ENCODE measurements at places on chromosomes 1 and 21. TPM values are rescaled to one million over a fixed set of nuclear protein-coding genes. Genes with fewer than 3 reads are reported as not detected.

The KCNJ10 gene
- polyA plus RNA-seq = 0.23 TPM

The MAP10 gene
- 0.60 TPM for polyA plus RNA-seq

The BRINP3 gene
- 3.7 TPM for polyA plus RNA-seq

The SPATA21 gene
- under 0.01 TPM for polyA plus RNA-seq

The DHRS3 gene
- polyA plus RNA-seq = 34.8 TPM

The MLLT11 gene
- 2.9 TPM for polyA plus RNA-seq

The FAM131C gene
- polyA plus RNA-seq = not detected

The MFSD2A gene
- polyA plus RNA-seq = 2.1 TPM

The FMO4 gene
- 3.4 TPM for polyA plus RNA-seq

The ALX3 gene
- not detected for polyA plus RNA-seq

The MIGA1 gene
- 1.2 TPM for polyA plus RNA-seq

The CHI3L1 gene
- polyA plus RNA-seq = 28.8 TPM

DNA sequence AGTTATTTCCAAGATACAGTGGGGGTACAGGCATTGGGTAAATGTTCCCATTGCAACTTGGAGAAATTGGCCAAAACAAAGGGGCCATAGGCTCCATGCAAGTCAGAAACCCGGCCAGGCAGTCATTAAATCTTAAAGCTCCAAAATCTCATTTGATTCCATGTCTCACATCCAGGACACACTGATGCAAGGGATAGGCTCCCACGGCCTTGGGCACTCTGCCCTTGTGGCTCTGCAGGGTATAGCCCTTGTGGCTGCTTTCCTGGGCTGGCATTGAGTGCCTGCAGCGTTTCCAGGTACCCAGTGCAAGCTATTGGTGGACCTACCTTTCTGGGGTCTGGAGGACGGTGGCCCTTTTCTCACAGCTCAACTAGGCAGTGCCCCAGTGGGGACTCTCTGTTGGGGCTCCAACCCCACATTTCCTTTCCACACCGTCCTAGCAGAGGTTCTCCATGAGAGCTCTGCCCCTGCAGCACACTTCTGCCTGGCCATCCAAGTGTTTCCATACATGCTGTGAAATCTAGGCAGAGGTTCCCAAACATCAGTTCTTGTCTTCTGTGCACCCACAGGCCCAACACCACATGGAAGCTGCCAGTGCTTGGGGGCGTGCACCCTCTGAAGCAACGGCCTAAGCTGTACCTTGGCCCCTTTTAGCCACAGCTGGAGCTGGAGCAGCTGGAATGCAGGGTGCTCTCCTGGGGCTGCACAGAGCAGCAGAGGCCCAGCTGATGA, 67.2 kb downstream of the HS2ST1 start:
- no peak for DNase-seq
- H3K27ac ChIP-seq = no peak overlapping the region
- H3K27me3 ChIP-seq = no peaks in the 10 kb centered on the region
- no peaks in the 10 kb centered on the region for H3K4me1 ChIP-seq
- no peak overlapping the region for H3K4me3 ChIP-seq

GRCh38 chr1:36085126-36085525, 1.2 kb downstream of the TEKT2 start:
- peaks cover 29% of the 10 kb centered on the region for H3K4me1 ChIP-seq
- H3K36me3 ChIP-seq = no peaks in the 10 kb centered on the region
- no peak overlapping the region for H3K4me3 ChIP-seq
- no peak overlapping the region for H3K27ac ChIP-seq

GRCh38 chr21:35275776-35276175, 226.7 kb upstream of the RUNX1 start:
- no peaks in the 10 kb centered on the region for H3K36me3 ChIP-seq
- H3K27ac ChIP-seq = no peak overlapping the region
- no peak for DNase-seq
- H3K4me1 ChIP-seq = no peaks in the 10 kb centered on the region

DNA sequence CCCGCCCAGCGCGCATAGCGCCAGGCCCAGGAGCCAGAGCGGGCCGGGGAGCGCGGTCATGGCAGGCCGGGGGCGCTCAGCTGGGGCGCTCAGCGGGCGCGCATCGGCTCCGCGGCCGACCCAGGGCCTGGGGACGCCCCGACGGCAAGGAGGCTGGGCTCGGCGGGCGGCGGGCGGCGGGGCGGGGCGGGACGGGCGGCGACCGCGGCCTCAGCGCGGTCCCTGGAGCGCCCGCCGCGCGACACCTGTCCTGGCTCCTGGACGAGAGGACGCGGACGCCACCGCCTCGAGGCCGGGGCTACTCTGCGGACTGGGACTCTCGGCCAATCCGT, 273 bp downstream of the BMP8B start:
- H3K27ac ChIP-seq = peak overlapping the region; percentile 8
- peaks cover 24% of the 10 kb centered on the region for H3K27me3 ChIP-seq

DNA sequence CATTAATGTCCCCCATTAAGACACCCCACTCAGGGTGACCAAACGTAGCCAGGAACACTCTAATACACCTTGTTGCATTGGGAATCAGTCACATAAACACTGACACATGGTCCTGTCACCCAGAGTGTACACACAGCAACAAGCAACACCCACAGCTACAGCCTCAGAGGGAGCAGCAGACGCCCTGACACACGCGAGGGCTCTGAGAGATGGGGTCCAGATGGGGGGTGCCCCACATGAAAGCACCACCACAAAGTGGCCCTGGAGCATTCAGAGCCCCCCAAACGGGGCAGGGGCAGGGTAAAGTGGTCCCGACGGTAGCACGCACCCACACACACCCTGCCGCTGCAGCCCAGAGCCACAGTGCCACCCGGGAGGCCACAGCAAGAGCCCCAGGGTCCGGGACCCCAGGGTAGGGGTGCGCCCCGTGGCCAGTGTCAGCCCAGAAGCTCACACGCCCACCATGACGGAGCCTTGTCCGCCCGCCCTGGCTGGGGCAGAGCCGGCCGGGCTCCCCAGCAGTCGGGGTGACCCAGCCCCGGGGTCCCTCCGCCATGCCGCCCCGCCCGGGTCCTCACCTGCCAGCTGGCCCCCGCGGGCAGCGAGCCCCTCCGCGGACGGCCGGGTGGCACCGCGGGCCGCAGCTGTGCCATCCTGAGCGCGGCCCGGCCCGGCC, 47.3 kb downstream of the RAP1GAP start:
- no peak overlapping the region for H3K27ac ChIP-seq
- DNase-seq = no peak
- H3K4me1 ChIP-seq = no peaks in the 10 kb centered on the region

DNA sequence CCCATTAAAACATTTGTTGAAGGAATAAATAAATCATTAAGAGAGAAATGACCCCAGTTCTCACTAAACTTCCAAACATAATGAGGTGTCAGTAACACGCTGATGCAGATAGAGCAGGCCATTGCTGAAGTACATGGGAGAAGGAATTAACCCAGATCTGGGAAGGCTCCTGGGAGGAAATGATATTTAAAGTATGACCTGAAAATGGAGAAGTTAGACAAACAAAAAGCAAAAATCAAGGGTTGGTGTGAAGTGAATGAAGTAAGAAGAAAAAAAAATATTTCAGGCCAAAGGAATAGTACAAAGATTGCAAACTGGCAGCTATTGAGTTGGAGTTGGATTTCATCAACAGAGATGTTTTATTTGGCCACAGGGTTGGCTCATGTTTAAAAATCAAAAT, 71.4 kb downstream of the RGS2 start:
- peaks cover 31% of the 10 kb centered on the region for H3K4me1 ChIP-seq
- H3K4me3 ChIP-seq = no peak overlapping the region
- no peak overlapping the region for H3K27ac ChIP-seq
- no peak for DNase-seq
- no peaks in the 10 kb centered on the region for H3K27me3 ChIP-seq
- no peaks in the 10 kb centered on the region for H3K36me3 ChIP-seq

DNA sequence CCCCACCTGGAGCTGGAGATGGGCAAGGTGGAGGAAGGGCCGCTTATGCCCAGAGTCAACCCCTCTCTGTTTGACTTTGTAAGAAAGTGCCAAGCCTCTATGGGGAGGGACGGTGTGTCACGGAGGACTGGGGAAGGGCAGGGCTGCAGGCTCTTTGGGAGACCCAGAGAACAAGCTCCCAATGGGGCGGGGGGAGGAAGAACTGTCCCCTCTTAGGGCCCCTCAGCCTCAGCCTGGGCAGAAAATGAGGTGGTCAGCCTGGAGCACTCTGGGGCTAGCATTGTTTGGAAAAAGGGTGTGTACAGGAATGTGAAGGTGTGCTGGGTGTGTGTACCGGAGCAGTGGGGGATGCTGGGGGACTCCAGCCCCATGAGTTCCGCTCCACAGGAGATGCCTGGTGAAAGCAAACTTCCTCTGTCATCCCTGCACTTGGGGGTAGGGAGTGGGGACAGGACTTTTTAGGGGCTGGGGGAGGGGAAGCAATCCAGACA, 1.2 kb upstream of the INAVA start:
- DNase-seq = no peak
- no peak overlapping the region for H3K4me3 ChIP-seq
- H3K27me3 ChIP-seq = peaks cover 6% of the 10 kb centered on the region
- no peaks in the 10 kb centered on the region for H3K36me3 ChIP-seq

GRCh38 chr1:225840223-225840610, 30.3 kb downstream of the EPHX1 start:
- no peak overlapping the region for H3K4me3 ChIP-seq
- no peak for DNase-seq
- H3K27me3 ChIP-seq = no peaks in the 10 kb centered on the region
- H3K4me1 ChIP-seq = peaks cover 12% of the 10 kb centered on the region
- no peak overlapping the region for H3K27ac ChIP-seq
- H3K36me3 ChIP-seq = peaks cover 31% of the 10 kb centered on the region

DNA sequence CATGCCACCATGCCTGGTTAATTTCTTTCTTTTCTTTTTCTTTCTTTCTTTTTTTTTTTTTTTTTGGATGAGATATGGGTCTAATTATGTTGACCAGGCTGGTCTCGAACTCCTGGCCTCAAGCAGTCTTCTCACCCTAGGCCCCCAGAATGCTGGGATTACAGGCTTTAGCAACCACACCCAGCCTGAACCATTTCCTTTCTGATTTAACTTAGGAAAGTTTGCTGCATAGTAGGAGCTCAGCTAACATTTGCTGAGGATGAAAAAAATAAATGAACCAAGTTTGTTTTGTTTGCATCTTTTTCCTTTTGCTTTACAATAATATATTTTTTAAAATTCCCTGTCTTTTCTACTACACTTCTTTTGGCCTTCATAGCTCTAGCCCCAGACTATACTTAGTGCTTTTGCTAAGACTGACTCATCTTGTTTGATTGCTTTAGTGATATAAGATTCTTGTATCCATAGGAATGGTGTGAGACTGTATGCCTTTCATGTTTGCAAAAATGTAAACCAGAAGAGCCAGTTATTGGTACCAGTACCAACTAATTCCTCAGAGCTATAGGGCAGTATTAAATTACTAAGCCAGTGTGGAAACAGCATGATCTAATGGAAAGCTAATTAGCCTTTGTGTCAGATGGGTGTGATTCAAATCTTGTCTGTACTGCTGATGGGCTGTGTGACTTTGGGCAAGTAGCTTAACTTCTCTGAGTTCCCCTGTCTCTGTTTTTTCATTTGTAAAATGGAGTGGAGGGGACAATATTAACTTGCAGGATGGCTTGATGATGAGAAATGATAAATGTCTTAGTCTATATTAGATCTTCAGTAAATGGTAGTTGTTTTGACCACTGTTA, 66.9 kb downstream of the NFIA start:
- H3K27me3 ChIP-seq = no peaks in the 10 kb centered on the region
- H3K4me3 ChIP-seq = no peak overlapping the region
- H3K36me3 ChIP-seq = no peaks in the 10 kb centered on the region
- peaks cover 52% of the 10 kb centered on the region for H3K4me1 ChIP-seq
- DNase-seq = no peak

DNA sequence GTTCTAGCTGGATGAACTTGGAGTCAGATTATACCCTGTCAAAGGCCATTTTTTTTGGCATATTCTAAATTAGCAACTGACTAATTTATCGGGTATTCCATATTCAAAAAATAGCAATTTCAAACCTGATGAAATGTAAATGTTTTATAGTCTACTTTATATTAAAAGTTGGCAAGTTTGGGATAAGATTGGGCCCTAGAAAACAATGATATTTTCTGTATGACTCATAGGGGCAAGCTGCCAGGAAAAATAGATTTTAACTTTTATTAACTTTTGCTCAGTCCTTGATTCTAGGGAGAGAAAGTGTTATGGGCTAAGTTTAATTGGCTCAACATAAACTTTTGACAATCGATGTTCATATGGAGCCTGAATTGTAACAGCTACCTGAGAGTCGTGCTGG, 576.9 kb upstream of the B3GALT2 start:
- DNase-seq = no peak
- H3K36me3 ChIP-seq = no peaks in the 10 kb centered on the region
- H3K4me1 ChIP-seq = no peaks in the 10 kb centered on the region
- H3K27me3 ChIP-seq = no peaks in the 10 kb centered on the region
- no peak overlapping the region for H3K4me3 ChIP-seq

GRCh38 chr1:247467129-247467528, 9.2 kb upstream of the OR2B11 start:
- H3K27ac ChIP-seq = no peak overlapping the region
- H3K4me1 ChIP-seq = no peaks in the 10 kb centered on the region
- no peak for DNase-seq
- H3K27me3 ChIP-seq = no peaks in the 10 kb centered on the region

DNA sequence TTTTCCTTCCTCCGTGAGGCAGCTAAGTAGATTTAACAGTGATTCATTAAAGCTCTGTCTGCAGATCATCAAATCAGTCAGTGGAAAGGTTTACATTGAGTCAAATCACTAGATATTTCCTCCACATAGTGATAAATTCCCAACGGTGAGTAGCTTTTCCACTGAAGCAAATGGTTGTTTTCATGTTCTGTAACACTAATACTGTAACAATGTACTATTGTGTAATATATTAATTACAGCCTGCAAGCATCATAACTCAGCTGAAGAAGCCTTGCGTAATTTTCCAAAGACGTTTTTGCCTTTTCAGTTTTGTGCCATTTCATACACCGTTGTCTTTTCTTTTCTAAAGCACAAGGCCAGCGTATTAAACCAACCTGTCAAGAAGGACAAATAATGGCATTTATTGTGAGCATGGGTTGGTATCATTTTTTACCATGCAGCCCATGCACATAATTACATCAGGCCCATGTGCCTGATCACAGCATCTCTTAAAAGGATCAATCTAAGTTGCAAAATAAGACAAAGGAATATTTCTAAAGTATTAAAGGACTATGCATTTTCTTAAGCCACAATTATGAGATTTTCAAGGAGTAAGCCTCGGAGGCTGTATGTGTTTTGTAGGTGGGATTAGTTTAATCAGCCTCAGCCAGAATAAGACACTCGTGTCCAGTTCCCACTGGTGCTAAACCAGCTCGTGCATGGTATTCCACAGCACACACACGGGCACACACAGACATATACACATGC, 16.7 kb upstream of the PDE9A start:
- no peak overlapping the region for H3K4me3 ChIP-seq
- no peak for DNase-seq
- H3K27ac ChIP-seq = peak overlapping the region; percentile 66
- no peaks in the 10 kb centered on the region for H3K27me3 ChIP-seq
- peaks cover 27% of the 10 kb centered on the region for H3K4me1 ChIP-seq
- H3K36me3 ChIP-seq = no peaks in the 10 kb centered on the region

DNA sequence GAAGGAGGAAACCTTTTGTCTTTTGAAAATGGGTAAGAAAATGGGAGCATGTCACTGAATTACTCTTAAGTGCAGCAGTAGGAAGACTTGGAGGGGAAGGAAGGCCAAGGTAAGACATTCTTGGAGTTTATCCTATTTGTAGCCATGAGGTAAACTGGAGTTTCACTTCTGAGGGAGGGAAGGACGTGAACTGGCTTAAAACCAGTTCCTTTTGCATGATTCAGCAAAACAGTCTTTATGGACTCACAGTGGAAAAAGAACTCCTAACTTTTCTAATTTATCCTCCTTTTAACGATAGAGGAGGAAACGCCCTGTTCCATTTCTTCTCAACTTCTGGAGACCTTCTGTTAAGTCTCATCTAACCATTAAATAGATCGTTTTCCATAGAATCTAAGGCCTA, 2.5 kb downstream of the PRDX6 start:
- peaks cover 27% of the 10 kb centered on the region for H3K36me3 ChIP-seq
- peaks cover 36% of the 10 kb centered on the region for H3K4me1 ChIP-seq
- H3K27me3 ChIP-seq = no peaks in the 10 kb centered on the region
- no peak for DNase-seq
- H3K27ac ChIP-seq = peak overlapping the region; percentile 98

GRCh38 chr1:92323473-92324453, 24.9 kb downstream of the RPAP2 start:
- H3K27me3 ChIP-seq = no peaks in the 10 kb centered on the region

All from sigmoid colon (tissue), 7 donors.